ENCODE measurements at places on chromosomes 11 and 22.

GRCh38 chr11:44318369-44318768 is 8.4 kb upstream of the ALX4 start:
- no peak for DNase-seq

- no peak for DNase-seq
Measured at GRCh38 chr11:29255401-29255800, 761.4 kb downstream of the KCNA4 start.

DNA sequence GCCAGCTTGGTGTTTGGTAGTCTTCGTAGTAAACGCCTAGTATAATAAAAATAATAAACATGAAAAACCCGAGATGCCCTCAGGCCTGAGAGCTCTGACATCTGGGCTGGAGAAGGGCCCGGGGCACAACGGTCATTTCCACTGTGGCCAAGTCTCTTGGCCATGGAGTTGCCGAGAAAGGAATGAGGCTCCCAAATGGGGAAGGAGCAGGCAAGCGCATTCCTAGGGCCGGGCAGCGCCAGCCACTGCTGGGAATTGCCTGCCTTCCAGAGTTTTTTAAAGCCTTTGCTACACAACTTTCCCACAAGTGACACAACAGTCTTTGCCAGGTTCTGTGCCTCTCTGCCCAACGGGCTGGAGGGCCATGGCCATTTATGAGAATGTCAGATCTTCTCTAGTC is 103.4 kb downstream of the NAV2 start:
- DNase-seq = no peak

DNA sequence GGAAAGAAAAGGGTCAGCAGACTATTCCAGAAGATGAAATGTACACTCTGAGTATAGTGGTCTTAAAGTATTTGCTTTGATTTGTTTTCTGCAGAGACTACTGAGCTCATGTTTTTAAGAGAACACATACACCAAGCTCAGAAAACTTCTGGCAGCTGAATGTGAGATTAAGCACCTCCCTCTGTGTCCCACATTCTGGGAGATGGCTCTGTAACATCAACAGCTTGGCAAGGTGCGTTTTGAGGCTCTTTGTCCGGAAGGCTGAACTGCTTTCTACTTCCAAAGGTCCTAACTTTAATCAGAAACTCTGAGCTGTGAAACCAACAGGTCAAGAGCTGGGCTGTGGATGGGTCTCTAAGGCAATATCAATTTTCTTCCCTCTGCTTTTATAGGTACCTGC is 36.4 kb upstream of the GLYAT start:
- DNase-seq = no peak

DNA sequence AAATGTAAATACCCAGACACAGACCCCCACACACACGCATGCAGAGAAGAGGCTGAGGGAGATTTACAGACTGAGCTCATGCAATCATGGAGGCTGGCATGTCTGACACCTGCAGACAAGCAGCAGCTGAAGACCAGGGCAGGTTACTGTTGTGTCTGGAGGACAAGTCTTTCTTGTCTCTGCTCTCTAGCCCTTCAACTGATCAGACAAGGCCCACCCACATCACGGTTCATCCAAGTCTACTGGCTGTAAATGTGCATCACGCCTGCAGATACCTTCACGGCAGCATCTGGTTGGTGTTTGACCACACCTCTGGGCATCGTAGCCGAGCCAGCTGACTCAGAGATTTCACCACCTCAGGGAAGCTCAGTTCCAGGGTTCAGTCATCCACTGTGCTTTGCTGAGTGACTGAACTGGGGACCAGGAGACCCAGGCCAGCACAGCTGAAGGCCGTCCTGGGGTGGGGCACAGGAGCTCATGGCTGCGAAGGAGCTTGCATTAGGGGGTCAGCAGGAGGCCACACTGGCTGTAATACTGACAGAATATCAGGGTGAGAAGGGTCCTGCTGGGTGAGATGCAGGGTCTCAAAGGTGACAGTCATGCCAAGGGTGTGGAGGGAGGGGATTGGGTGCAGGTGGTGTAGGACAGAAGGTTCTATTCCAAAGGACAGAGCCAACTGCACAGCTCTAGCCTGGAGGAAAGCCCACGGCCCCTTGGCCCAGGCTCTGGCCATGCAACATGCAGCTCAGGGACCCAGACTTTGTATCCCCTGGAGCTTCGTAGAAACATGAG is 304.9 kb downstream of the BRD1 start:
- no peak for DNase-seq
